ENCODE measurements at places on chromosomes 11 and 22. TPM values are rescaled to one million over a fixed set of nuclear protein-coding genes. Genes with fewer than 3 reads are reported as not detected.

GRCh38 chr11:84144531-84144930 is 858.4 kb upstream of the CCDC90B start:
- DNase-seq, result no peak

- no peak for DNase-seq
Observed at GRCh38 chr11:92489826-92490399, 265.3 kb downstream of the FAT3 start.

DNA sequence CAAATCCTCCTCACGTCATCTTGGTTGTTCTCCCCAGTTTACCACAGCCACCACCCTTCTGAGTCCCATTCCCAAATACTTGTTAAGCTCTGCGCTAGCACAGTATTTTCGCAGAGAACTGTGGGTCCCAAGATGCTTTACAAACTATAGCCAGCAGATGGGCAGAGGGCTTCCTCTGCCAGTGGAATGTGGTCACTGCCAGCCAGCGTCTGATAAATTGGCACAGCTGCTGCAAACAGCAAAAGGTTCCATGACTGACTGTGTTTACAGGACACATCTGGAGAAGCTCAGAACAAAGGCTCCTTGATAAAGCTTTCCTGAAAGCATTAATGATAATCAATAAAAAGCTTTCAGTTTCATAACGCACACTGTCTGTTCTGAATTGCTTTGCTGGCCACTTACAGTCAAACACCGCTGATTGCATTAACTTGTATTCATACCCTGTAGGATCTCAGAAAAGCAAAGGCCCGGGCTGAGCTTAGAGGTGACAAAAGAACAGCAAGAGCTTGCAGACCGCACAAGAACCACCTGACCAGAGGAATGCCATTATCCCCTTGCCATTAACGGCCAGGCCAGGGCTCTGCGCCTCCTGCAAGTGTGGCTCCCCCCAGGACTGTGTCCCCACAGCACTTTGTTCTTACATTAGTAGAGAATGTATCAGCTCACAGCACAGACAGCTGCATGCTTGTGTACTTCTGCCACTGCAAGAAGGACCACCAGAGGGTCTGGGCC is 120.6 kb downstream of the MICAL3 start:
- DNase-seq, result no peak

DNA sequence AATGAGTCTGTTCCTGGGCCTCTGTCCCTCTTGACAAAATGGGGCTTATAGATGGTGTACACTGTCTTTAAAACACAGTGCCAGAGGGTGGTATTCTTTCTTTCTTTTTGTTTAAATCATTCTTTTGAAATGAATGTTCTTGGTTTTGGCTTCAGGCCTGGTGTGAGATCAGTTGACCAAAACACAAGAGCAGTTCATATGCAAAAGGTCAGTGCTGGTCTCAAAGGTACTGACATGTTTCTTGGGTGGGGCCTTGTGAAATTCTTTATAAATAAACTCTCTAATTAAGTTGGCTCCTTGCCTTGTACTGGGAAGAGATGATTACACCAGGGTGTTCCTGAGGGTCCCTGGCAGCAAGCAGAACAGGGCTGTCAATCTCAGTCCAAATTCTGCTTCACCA is 110.0 kb downstream of the FBXO7 start:
- no peak for DNase-seq

- DNase-seq, result no peak
Observed at GRCh38 chr11:130243816-130244215, 70.9 kb downstream of the ZBTB44 start.

DNA sequence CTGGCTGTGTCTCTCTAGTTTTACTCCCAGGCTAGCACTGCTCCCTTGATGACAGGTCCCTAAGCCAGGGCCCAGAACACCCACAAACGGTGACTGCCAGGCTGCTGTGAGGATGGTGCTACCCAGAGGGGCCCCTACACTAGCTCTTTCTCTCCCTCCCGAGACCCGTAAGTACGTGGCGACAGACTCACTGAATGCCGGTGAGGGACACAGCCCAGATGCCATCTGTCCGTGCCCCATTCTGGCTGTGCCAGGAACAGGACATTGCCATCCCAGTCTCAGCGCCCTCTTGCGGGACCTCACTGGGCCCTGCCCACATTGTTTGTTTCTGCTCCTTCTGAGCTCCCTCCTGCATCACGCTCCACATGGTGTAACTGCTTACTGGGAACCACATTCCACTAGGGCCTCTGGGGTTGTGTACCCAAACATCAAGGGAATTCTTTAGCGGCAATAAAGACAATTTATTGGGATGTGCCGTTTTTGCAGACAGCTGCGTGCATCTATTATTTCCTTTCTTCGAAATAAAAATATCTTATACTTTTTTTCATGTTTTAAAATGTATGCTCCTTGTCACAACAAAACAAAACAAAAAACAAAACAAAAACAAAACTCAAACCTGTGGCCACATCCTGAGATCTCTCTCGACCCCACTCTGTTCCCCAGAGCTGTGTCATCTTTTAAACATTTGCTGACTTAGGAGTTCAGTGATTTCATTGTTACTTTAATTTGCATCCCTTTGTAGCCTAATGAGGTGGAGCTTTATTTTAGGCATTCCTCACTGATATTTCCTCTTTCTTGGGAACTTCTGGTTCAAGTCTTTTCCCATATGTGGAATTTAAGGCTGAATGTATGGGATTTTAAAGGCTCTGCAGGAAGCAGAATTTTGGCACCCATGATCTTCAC is 4.4 kb upstream of the TPCN2 start:
- no peak for DNase-seq

MCHR1 gene
- polyA plus RNA-seq, result 0.22 TPM
